ENCODE measurements at places on chromosomes 7 and 10. TPM values are rescaled to one million over a fixed set of nuclear protein-coding genes. Genes with fewer than 3 reads are reported as not detected.

The PRSS37 gene
- not detected for total RNA-seq

The SHTN1 gene
- total RNA-seq: 50.5 TPM

The NUDT5 gene
- 14.3 TPM for total RNA-seq

GRCh38 chr7:18997477-18998150, 119.8 kb downstream of the TWIST1 start:
- DNase-seq: no peak

The MYO1G gene
- total RNA-seq: 0.41 TPM

DNA sequence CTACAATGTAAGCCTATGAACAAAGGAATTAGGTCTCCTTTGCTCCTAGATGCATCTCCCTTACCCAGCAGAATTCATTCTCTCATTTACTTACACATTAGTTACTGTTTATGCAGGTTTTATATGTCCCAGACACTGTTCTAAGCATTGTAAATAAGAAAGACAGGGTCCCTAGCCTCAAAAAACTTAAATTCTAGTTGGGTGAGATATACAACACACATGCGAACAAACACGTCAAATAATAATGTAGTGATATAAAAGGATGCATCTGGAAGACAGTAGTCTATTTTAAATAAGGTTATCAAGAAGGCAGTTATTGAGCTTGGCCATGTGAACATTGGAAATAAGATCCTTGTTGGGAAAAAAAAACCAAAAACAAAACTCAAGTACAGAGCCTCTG, 479.7 kb downstream of the DNAJB9 start:
- DNase-seq: no peak
